Caudate nucleus (tissue), 63 donors: ENCODE measurements at places on chromosomes 2 and 18.

DNA sequence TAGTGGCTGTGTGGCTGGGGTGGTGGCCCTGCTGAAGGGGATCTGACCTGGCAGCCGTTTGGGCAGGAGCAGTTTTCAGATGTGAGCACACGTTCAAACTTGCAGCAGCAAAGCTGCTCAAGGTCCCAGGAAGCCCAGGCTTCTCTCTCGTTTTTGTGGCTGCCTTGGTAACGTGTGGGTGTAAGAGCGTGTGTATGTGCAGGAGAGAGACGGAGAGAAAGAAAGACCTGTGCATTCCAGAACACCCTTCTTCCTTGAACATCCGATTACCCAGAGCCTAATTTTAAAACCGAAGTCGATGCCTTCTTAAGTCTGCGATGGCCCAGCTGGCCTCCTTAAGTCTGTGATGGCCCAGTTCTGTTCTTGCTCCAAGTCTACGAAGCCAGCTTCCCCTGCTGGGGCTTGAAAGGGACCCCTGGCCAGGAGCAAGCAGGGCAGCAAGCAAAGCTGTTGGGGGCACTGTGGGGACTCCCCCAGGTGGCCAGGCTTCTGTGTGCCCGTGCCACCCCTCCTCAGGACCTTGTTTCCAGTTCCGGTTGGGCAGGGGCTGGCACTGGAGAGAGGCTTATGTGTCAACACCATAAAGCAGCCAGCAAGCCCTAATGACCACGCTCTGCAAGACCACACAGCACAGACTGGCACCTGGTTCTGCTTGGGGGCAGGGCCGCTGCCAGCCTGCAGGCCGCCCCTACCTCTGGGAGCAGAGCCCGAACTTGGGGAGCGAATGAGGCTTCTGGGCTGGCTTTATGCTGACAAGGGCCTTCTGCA, 55.8 kb upstream of the ALPP start:
- no peak for DNase-seq

DNA sequence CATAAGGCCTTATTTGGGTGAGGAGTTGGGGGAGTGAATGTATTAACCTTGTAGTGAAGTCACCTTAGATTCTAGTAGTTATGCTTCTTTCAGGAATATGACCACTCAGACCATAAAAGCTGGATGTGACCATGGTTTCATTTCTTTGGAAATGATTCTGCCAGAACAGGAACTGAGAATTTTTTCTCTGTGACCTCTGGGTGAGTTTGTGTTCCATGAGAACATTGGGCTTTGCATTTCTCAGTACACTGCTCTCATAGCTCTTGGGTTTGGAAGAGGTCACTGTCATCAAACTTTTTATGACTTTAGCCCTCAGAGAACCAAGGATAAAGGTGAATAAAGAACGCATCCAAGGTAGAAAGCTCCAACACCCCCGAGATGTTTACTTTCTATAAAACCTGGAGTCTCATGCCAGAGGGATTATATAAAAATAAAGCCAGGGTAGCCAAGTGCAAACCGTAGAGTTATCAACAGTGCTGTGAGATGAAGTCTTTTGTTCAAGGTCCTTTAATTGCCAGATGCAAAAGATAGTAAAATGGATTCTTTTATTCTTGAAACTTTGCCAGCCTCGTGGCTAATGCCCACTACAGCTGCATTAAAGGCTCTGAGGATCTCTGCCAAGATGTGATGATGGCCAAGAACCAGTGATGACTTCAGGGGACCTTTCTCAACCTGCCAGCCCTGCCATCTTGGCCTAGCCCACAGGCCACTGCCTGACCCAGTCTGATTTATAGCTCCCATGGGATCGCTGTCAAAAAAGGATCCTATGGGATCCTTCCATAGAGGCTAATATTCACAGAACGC, 27.8 kb upstream of the MAT2A start:
- DNase-seq: no peak

DNA sequence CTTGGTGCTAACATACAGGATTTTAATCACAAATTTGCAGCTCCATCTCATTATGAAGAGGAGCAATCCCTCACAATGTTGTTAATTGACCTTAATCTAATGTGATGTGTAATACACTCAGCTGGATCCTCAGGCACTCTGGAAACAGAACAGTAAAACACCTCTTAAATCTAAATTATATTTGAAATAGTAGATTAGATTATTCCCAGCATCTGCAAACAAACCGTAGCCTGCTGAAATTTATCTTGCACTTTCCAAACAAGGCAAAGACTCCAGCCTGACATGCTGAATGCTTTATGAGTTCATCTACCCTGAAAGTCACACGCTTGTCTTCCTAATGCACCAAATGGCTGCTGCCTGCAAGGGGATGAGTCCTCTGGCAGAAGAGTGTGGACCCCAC, 402.3 kb upstream of the GYPC start:
- no peak for DNase-seq

DNA sequence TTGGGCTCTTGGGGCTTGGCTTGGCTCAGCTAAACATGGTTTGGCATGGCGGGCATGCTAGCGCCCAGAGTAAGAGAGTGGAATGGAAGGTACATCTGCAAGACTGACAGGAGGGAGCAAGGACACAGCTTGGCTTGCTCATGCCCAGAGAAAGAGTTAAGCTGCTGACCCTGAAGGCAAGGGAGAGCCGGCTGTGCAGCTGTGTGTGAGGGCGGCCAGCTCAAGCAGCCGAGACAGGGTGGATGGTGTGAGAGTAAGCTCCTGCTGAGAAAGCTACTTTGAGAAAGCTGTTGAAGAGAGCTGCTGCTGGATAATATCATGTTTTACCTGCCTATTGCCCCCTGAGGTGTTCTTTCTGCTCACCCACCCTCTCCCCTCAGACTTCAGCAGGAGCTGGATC, 135.6 kb downstream of the CCBE1 start:
- no peak for DNase-seq

GRCh38 chr18:24631243-24632025, 171.0 kb downstream of the HRH4 start:
- DNase-seq: no peak

DNA sequence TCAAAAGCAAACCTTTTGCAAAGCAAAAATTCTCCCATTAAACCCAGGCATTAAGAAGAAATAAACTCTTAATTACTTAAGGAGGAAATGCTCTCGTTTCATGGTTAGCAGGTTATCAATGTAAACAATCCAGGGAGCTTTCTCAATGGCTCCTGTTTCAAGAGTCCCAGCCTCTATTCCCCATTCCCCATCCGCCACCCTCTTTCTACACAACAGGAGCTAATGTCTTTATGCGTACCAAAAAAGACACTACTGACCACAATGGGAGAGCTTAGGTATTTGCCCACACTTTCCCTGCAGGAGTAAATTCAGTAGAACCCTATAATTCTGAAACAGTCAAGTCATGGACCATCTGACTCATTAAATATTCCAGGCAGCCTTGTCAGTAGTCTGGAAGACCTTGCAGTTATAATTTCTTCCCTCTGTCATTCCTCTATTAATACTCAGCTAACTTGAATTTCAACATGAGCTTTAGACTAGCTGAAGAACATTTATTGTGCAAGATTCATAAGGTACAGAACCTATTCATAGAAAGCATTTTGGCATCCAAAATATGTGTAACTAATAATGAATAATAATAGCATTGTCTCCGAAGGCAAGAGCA, 48.6 kb downstream of the SLC8A1 start:
- DNase-seq: no peak

GRCh38 chr2:158497486-158497885, 40.7 kb downstream of the PKP4 start:
- DNase-seq: no peak

DNA sequence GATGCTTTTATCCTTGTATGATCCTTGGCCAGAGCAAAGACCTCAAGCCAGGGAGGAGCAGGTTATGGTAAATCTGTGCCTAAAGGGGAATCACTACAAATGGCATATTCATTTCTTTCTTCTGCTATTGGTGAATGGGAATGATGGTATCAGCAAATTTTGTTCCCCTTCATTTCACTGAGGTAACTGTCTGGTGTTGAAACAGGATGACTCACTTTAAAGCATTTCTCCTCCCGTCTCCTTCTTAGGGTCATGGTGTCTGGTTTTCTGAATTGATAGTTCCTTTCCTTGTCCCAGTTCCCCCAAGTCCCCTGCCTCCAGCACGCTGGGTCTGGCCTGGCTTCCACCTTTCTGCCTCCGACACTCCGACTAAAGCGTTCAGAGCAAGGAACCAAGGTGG, 109.2 kb downstream of the MREG start:
- DNase-seq: no peak

GRCh38 chr2:217065695-217066405, 206.0 kb upstream of the TNP1 start:
- no peak for DNase-seq

DNA sequence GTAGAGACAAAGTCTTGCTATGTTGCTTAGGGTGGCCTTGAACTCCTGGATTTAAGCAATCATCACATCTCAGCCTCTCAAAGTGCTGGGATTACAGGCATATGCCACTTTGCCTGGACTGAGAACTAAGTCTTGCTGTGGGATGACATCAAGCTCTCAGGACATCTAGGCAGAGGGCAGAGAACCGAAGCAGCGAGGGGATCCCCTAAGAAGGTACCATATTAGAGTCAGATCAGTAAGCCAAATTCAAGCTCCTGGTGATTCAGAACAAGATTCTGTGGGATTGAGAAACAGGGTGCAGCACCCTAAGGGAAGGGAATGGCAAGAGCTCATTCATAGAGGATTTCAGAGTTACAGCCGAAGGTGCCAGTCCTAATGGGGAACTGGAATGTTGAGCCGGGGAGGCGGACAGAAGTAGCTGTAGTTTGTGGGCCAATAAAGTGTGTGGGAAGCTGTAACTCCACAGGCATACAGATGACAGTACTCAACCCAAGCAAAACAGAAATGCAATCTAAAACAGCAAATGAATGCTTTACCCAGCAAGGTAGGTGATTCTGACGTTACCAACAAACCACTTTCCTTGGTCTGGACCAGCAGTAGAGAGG, 30.9 kb downstream of the EPHA4 start:
- no peak for DNase-seq

- no peak for DNase-seq
Measured at GRCh38 chr2:213227458-213227857, 56.8 kb upstream of the SPAG16 start.

DNA sequence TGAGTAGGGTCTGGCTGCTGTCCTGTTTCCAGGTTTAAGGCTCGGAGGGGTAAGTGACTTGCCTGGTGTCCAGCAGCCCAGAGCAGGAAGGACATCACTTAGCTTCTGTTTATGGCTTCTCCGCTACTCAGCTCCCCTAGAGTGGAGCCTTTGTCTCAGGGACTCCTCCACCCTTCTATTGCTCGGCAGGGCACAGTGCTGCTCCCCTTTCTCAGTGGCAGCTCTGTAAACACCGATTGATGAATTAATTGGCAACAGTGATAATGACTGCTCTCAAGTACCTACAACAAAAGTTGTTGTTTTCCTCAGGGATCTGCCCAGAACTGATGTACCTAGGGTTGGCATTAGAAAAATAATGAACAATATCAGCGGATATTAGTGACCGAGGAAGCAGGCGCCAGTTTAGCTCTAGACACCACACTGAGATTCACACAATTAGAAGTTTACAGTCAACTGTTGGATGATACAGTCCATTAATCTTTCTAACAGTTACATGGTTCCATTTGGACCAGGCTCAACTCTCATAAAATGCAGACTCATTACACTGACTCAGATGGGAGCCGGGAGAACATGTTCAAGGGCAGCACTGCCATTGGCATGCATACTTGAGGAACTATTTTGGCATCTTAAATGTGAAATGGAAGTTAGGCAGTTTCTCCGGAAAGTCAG, 265.7 kb downstream of the MTX2 start:
- no peak for DNase-seq

DNA sequence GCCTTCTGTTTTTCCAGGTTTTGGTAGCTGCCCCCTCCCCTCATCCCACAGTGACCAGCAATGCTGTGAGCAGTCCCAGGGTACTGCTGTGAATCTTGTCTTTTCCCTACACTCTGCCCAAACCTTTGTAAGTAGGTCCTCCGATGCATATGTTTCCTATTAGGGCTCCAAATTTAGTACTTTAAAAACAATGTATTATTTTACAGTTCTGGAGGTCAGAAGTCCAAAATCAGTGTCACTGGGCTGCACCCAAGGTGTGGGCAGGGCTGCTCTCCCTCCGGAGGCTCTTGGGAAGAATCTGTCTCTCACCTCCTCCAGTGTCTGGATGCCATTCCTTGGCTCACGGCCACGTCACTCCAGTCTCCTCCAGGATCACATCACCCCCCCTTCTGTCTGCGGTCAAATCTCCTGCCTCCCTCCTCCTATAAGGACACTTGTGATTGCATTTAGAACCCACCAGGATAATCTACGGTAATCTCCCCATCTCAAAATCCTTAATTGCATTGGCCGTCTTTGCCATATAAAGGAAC, 208.5 kb downstream of the SH3BP4 start:
- DNase-seq: no peak

DNA sequence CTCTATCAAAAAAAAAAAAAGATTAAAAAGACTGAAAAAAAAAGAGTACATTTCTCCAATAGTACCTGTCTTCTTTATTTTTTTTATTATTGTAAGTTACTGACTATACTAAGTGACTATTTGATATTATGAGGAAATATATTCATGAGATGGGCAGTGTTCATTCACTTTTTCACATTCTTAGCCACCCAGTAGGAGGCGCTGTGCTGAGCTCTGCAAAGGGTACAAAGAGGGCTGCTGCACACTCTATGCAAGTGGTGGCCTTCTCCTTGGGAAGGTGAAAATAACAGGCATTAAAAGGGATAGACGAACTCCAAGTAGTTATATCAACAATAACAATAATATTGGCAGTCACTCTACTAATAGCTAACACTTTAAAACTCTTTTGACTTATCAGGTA, 1034.9 kb upstream of the FANCL start:
- DNase-seq: no peak

DNA sequence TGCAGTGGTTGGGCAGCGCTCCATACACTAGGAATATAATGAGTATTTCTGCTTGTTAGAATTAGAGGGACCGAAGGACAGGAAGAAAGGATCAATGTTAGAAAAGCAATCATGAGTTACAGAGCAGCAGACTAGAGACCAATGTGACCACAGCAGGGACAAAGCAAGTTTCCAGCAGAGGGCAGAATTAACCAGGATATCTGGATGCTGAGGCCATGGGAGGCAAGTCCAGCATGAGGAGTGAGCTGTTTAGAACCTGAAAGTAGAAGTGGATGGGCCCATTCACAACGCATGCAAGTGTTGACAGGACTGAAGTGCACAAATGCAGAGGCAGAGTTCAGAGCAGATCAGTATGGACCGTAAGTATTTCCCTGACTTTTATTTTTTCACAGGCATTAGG, 910.4 kb upstream of the GYPC start:
- peak; percentile 45 for DNase-seq

GRCh38 chr2:69918401-69918800, 3.5 kb downstream of the MXD1 start:
- no peak for DNase-seq

- DNase-seq: no peak
Measured at GRCh38 chr2:137172162-137172561, 406.8 kb downstream of the THSD7B start.

DNA sequence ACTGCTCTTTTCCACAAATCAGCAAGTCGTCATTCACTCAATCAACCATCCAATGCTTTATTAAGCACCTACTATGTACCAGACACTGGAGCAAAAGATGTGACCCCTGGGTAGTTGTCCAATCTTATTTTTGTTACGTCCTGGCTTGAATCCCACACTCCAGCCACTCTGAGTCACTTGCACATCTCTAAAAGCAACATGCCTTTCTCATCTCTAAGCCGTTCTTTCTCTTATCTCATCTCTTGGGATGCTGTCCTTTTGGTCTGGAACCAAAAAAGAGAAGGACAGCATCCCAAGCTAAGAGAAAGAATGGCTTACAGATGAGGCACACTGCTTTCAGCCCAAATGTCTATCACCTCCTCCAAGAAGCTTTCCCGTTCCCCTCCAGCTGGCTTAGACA, 58.8 kb downstream of the RNF152 start:
- no peak for DNase-seq
